ENCODE measurements at places on chromosomes 5 and 9. TPM values are rescaled to one million over a fixed set of nuclear protein-coding genes. Genes with fewer than 3 reads are reported as not detected.

Gene CNTLN
- total RNA-seq = 5.9 TPM

Gene WDR31
- total RNA-seq = 0.28 TPM

Gene PCA3
- total RNA-seq = not detected

Gene TNFAIP8
- total RNA-seq = 42.5 TPM

Gene MRNIP
- 7.2 TPM for total RNA-seq

Gene GRM6
- not detected for total RNA-seq

Gene ALDOB
- not detected for total RNA-seq

Gene GMCL2
- not detected for total RNA-seq

Gene SHISAL2B
- total RNA-seq = not detected

Gene AGTPBP1
- 9.0 TPM for total RNA-seq

Gene EEIG1
- total RNA-seq = 1.1 TPM

Gene GABRB2
- total RNA-seq = not detected

Gene PRKACG
- total RNA-seq = not detected

Gene RXFP3
- not detected for total RNA-seq

Gene RICTOR
- 35.7 TPM for total RNA-seq

Gene NUTM2F
- total RNA-seq = not detected

Gene ADRA1B
- 0.56 TPM for total RNA-seq

Gene TAF11L3
- not detected for total RNA-seq

Gene ACOT12
- not detected for total RNA-seq

Gene FAM163B
- total RNA-seq = not detected

Gene ENG
- total RNA-seq = 4.2 TPM

Gene HRH2
- total RNA-seq = not detected

Gene HARS1
- 141 TPM for total RNA-seq

Gene GLDC
- 0.83 TPM for total RNA-seq

Gene SLC6A7
- total RNA-seq = not detected

Gene SPINK4
- not detected for total RNA-seq

Gene GPR107
- total RNA-seq = 17.8 TPM

Gene ENTREP1
- not detected for total RNA-seq

Gene LRRC19
- total RNA-seq = not detected

Gene CDC25C
- total RNA-seq = 7.5 TPM

Gene HAVCR1
- not detected for total RNA-seq

Gene C9orf43
- total RNA-seq = 0.36 TPM

Gene MGAT1
- 62.2 TPM for total RNA-seq

Gene SAPCD2
- 3.4 TPM for total RNA-seq

Gene RBM18
- 8.4 TPM for total RNA-seq

Gene LRRC70
- total RNA-seq = 0.83 TPM

Measured in IMR-90 (cell line).